ENCODE measurements at places on chromosomes 6 and 20. TPM values are rescaled to one million over a fixed set of nuclear protein-coding genes. Genes with fewer than 3 reads are reported as not detected.

The OPRM1 gene
- total RNA-seq: not detected

The PRKN gene
- total RNA-seq: 19.2 TPM

The CBFA2T2 gene
- 23.0 TPM for total RNA-seq

The IL17F gene
- not detected for total RNA-seq

The OR2H2 gene
- not detected for total RNA-seq

The CRISP2 gene
- total RNA-seq: 0.18 TPM

The SLCO4A1 gene
- total RNA-seq: 7.5 TPM

The SLC17A2 gene
- 0.58 TPM for total RNA-seq

The ADTRP gene
- total RNA-seq: 3.7 TPM

The KIAA1755 gene
- 4.2 TPM for total RNA-seq

The SMIM28 gene
- total RNA-seq: not detected

The WFDC8 gene
- not detected for total RNA-seq

The CCNC gene
- total RNA-seq: 45.7 TPM

The C6orf118 gene
- total RNA-seq: 1.2 TPM

The ACTL10 gene
- 0.70 TPM for total RNA-seq

The DEFB124 gene
- not detected for total RNA-seq

The PGBD1 gene
- 6.4 TPM for total RNA-seq

The OR2B2 gene
- not detected for total RNA-seq

The CCR6 gene
- total RNA-seq: not detected

The SLC2A4RG gene
- total RNA-seq: 50.4 TPM

The PTPRT gene
- 1.6 TPM for total RNA-seq

The GSTA4 gene
- total RNA-seq: 48.4 TPM

The ARFGEF3 gene
- 8.1 TPM for total RNA-seq

The SLA2 gene
- 0.64 TPM for total RNA-seq

The HLA-DRA gene
- total RNA-seq: 136 TPM

The USP49 gene
- total RNA-seq: 9.1 TPM
